Fibroblast of skin of right quadriceps (primary cell): ENCODE measurements at places on chromosomes 7 and 10.

DNA sequence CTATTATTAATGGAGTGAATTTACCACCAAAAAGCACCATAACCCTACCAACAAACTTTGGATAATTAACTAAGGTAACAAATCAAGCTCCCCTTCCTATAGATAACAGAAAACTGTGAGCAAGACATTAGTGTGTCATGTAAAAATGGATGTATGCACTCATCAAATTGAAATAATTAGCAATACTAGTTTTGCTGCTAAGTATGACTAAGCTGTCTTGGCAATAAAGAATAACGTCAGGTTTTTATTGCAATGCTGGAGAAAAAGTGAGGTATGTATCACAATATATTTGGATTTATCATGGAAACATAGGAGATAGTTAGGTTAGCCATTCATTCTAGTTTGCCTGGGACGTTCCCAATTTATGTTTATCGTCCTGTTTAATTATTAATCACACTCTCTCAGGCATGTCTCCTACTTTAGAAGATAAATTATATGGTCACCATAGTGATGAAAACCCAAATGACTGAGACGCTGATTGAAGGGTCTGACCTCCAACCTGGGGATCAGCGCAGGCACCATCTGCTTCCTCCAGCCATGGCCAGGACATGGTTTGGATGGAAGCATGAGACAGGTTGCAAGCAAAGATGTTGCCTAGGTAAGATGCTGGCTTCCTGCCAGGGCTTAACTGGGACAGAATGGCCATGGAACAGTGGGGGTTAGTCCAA lies 125.6 kb downstream of the FANK1 start:
- DNase-seq = no peak

GRCh38 chr7:30281263-30281662 lies 3.1 kb upstream of the ZNRF2 start:
- no peak for DNase-seq

DNA sequence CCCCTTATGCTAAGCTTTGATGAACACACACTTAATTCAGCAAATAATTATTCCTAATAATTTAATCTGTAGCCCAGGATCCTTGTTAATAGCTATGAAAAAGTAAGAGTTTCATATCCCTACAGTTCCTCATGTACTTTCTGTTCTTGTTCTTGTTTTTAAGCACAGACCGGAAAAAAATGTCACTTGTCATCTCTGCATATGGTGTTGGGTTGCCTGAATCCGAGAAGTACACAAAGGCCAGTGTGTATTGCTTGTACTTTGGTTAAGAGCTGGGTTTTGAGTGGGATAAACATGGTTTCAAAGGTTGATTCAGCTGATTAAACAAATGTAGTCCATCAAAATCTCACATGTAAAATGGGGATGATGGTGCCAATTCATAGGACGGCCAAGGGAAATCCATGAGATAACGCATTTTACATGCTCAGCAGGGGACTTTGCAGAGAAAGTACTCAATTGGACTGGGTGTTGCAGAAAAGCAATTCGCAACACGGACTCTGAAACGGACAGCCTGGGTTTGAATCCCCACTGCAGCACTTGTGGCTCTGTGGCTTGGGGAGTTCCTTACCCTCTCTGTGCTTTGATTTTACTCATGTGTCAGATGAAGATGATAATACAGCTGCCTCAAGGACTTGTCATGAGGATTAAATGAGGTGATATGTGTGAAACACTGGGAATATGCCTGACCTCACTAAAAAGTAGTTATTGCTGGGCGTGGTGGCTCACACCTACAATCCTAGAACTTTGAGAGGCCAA lies 71.7 kb downstream of the MAP3K8 start:
- DNase-seq = no peak

- DNase-seq = no peak
These were observed 26.6 kb downstream of the PSMC2 start for GRCh38 chr7:103373866-103374643.

DNA sequence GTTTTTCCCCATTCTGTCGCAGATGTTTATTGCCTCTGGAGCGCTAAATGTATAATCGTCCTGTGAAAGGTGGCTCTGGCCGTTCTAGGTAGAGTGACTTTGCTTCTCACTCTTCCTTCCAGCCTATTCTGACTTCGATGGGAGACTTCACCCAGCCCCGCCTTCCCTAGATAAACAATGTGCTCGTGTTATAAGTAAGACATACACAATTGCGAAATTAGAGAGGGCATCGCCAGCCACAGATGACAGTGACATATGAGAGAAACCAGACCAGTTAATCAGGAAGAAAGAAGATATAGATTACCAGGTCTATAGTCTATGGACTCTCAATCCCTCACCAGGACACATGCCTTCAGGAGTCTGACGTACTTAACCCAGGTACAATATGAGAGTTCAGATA lies 1050.5 kb upstream of the AUTS2 start:
- no peak for DNase-seq

GRCh38 chr7:45103958-45104843 lies 7.3 kb downstream of the TBRG4 start:
- DNase-seq = no peak

- DNase-seq = no peak
These were observed 156.3 kb downstream of the PTEN start for GRCh38 chr10:88019753-88020152.

GRCh38 chr10:112510384-112510783 lies 63.4 kb downstream of the VTI1A start:
- DNase-seq = no peak

DNA sequence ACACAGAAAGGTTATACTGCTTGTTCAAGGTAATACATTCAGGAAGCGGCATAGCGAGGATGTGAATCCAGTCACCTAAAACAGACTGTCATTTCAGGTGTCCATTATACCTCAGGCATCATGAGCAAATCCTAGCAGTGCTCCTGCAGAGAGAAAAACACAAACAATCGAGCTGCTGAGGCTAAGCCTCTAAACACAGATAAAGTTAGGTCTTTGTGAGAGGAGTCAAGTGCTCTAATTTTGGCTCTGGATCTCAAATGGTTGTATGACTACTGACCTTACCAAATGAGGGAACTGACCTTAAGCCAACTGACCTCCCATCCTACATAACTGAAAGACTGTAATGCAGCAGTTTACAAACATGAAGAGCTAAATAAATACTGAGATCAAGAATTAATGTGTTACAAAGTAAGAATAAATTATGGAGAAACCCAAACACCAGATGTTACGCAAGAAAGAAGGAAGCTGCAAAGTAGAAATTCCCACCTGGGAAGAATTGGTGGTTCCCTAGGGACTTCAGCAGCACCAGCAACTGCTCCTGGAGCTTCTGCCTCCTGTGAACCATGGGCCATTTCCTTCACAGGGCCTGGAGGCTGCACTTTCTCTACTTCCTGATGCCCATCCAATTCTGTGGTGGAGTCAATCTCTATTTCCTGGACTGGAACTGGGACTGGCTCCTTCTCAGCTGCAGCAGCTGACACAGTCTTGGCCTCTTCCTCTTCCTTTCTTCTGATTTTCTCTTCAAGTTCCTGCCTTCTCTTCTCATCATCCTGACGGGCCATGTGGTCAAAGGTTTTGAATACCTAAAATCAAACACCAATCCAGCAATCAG lies 5.8 kb downstream of the NUDCD3 start:
- no peak for DNase-seq

DNA sequence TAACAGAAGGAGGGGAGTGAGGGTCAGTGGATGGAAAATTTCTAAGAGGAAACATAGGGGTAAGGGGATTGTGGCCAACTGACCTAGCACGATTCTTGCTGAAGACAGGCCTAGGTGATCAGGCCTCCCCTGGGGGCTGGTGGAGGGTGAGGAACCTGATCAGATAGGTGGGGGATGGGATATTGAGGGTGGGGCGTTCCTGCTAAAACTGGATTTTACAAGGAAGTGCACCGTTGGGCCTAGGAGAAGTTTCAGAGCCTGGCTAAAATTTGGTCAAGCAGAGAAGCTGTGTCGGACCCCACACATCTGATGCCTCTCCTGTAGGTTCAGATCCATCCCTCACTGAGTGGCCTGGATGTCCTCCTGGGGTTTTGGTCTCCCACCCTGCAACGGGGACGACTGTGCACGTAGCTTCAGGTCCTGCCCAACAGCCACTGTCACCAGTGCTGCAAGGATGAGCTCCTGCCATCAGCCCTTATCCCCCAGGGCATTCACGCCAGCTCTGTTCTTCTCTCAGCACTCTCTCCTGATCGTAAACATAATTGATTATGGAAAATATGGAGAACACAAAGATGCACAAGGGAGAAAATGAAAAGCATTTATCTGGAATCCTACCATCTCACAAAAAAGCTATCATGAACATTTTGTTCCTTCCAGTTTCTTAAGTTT lies 89.9 kb downstream of the ADCY1 start:
- no peak for DNase-seq

- peak; percentile 93 for DNase-seq
These were observed 23.9 kb upstream of the AGFG2 start for GRCh38 chr7:100515072-100515532.

GRCh38 chr7:106166651-106167342 lies 54.7 kb upstream of the SYPL1 start:
- peak; percentile 75 for DNase-seq

- no peak for DNase-seq
These were observed 72.6 kb downstream of the AHR start for GRCh38 chr7:17370901-17371585.

DNA sequence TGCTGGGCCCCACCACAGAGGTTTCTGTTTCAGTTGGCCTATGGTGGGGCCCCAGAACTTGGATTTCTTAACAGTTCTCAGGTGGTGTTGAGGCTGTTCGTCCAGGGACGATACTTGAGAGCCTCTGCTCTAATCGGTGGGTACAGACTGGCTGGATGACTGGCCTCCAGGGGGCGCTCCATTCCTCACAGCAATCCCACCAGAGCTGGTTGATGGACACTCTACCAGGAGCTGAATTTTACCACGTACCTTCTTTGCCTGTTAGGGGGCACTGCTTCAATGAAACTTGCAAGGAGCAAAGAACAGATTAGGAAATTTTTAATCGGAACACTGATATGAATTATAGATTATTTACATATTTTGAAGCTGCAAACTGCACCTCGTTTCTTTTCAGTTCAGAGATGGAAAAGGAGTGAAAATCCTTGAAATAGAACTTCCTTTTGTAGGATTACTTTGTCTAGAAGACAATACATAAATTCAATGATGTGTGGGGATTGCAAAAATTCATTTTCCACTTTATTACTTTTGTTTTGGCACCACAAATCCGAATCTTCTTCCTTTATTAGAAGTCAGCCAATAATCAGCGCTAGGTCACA lies 44.8 kb downstream of the KBTBD2 start:
- peak; percentile 66 for DNase-seq

DNA sequence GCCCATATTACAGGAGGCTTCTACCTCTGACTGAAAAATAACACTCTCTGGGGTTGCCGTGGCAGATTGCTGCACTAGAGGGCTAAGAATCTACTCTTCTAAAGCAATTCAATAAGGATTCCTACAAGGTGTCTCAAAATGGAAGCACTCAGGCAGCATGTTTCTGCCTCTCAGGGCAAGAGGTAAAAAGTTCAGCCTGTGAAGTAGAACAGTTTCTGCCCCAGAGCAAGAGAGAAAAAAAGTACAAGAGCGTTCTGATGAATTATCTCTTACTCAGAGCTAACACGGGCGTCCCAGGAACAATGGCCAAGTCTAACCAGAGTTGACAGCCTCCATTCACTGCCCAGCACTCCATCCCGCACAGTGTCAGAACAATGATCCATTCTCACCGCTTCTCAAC lies 71.3 kb upstream of the TES start:
- DNase-seq = no peak

- DNase-seq = peak; percentile 66
These were observed 22.7 kb downstream of the FAM237B start for GRCh38 chr7:90298145-90299038.

- peak; percentile 87 for DNase-seq
These were observed 50.1 kb upstream of the TMEM72 start for GRCh38 chr10:44860811-44861736.

DNA sequence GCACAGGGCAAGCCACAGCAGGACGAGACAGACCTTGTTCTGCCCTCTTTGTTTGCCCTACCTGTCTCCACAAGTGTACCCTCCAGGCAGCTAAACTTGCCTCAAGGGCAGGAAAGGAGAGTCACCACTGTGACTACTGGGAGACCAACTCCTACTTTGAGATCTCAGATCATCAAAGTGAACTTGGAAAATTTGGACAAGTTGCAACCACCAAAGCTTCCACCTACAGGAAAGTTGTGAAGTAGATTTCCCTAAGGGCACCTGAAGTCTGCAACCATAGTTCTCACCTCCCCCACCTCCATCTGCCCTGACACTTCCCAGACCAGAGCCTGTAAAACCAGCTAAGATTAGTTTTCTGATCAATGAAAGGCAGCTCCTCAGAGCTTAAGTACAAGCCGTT lies 2.5 kb upstream of the WDR91 start:
- no peak for DNase-seq

DNA sequence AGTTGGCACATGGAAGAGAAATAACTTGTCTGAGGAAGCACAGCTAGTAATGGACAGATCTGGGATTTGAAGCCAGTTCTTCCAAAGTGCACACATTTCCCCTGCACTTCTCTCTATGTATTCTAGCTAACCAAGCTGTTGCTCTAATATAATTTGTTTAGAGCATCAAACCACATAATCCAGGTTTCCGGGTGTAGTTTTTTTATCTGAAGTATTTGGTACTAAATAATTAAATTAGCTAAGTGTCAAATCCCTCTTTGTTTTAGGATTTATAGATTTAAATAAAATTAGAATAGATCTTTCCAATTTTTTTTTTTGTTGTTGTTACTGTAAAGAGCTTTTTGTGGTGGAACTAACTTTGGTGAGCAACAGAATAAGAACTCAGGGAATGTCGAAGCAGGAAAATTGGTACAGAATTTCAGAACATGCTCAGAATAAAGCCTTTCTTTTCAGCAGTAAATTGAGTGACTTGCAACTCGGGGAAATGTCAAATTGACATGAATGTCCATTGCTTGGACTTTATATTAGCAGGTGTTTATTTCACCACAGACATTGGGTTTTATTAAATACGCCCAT lies 33.7 kb downstream of the CAMK1D start:
- no peak for DNase-seq

DNA sequence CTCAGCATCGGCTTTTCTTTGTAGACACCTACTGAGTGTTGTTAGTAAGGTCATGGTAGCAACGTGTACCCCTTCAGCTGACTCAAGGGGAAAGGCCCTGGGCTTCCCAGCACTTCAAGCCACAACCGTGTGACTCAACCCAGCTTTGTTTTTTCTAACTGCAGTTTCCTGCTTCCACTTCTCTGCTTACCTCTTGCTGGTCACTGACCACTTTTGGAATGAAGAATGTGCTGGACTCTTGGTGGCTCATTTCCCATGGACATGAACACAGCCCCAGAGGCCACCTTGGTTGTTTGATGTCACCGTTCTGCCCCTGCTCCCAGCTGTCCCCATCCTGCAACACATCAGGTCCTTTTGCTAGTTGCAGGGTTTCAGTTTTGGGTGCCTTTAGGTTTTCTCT lies 69.5 kb upstream of the ZNF438 start:
- DNase-seq = peak; percentile 77
